ENCODE measurements at places on chromosomes 13 and 19. TPM values are rescaled to one million over a fixed set of nuclear protein-coding genes. Genes with fewer than 3 reads are reported as not detected.
A peak's percentile ranks its signal among the peaks of the same experiment; 100 is the strongest.

DNA sequence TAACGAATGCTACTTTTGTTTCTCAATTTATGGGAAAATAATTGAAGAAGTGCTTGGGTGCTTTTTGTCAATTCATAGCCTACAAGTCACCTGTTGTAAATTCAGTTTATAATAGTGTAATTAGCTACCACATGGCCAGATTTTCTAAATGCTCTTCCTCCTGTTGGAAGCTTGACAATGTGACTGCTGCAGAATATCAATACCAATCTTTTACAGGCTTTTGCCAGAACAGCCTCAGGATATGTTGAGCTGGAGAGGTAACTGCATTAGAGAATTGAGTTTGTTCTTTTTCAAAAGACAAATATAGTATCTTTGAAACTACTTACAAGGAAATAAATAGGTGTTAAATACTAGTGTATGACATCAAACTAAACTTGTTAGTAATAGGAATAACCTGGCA lies 277.8 kb downstream of the POU4F1 start:
- no peak for DNase-seq

CPB2 gene
- not detected for total RNA-seq

ICAM1 gene
- total RNA-seq, result 18.3 TPM

DNA sequence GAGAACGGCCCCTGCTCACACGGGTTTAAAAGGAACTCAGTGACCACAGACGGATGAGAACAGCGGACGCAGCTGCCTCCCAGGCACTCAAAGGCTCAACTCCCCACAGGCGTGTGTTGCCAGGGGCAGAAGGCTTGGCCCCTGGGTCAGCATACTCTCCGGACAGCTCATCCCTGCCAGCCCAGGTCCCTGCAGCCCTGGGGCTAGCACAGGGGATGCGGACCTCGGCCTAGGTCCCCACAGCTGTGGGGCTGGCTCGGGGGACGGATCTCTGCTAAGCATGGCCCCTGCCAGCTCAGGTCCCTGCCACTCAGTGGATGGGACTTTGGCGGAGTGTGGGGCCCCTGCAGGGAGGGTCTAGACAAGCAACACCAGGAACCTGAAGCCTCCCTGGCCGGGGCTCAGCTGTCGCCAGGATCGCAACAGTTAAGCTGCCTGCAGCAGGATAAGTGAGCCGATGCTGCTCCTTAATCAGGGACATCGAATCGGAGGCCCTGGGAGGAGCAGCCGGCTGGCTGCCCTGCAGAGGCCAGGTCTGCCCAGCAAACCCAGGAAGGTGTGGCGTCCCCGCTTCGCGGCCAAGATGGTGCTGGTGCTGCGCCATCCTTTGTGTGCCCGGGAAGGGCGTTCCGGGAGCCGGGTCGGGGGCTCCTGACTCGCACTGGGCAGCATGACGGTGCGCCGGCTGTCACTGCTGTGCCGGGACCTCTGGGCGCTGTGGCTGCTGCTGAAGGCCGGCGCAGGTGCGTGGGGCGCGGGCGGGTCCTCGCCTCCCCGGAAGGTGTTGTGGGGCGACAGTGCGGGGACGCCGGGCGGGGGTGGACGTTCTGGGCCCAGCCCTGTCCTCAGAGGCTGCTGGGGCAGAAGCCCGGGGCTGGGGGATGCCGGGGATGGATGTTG lies 32.5 kb downstream of the MCF2L start:
- no peak for DNase-seq

GRCh38 chr13:36357692-36358091 lies 11.5 kb upstream of the SPART start:
- no peak for DNase-seq

GAPDHS gene
- total RNA-seq, result not detected

GRCh38 chr19:39335168-39335548 lies 685 bp downstream of the GMFG start:
- DNase-seq, result no peak

SEMA6B gene
- total RNA-seq, result 22.5 TPM

KCNC3 gene
- total RNA-seq, result 0.33 TPM

MYO16 gene
- 1.3 TPM for total RNA-seq

GRCh38 chr19:10885201-10886169 lies 14.1 kb downstream of the CARM1 start:
- no peak for DNase-seq

PPP6R1 gene
- 75.5 TPM for total RNA-seq

DNA sequence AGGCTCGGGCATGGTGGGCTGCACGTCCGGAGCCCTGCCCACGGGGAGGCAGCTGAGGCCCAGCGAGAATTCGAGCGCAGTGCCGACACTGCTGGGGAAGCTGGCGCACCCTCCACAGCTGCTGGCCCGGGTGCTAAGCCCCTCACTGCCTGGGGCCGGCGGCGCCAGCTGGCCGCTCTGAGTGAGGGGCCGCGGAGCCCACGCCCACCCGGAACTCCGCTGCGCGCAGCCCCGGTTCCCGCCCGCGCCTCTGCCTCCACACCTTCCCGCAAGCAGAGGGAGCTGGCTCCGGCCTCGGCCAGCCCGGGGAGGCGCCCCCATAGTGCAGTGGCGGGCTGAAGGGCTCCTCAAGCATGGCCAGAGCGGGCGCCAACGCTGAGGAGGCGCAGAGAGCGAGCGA lies 2080.4 kb downstream of the PCDH9 start:
- DNase-seq, result no peak

ZIC2 gene
- not detected for total RNA-seq

- DNase-seq, result peak; percentile 95
Measured at GRCh38 chr19:46784262-46785053, 3.9 kb downstream of the SLC1A5 start.

ANGPTL8 gene
- total RNA-seq, result not detected

DNA sequence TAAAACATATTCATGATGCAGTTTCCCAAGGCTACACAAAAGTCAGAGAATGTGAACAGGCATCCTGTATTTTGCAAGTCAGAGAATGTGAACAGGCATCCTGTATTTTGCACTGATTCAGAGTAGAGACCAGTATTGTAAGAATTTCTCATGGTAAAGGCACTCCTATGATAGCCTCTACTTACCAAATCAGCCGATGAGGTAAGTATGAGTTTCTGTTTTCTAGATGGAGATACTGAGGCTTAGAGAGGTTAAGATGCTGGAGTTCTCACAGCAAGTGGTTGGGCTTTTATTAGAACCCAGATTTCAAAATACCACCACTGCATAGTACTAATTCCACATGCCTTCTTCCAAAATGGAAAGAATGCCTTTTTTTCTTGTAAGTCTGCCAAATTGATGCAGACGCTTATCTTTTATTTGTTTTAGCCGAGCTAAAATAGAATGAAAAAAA lies 12.3 kb downstream of the TPT1 start:
- DNase-seq, result no peak

- DNase-seq, result no peak
Measured at GRCh38 chr13:75480671-75481175, 1.2 kb downstream of the TBC1D4 start.

SLITRK5 gene
- total RNA-seq, result 0.42 TPM

DNA sequence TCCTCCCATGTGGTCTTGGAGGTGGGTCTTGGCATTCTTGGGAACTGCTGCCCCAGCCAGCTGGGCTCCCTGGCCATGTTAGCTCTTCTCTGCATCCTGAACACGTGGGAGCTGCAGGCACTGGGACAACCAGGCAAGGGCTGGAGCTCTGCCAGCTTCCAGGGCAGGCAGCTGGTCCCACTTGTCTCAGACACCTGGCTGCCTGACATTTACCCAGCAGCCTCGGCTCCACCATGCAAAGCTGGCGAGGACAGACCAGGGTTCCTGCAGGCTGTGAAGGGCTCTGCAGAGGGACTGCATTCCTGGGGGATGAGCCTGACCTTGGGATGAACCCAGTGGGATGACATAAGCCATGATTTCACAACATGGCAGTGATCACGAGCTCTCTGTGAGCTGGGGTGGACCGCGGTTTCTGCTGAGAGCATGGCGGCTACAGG lies 99.0 kb upstream of the TSHZ3 start:
- peak; percentile 92 for DNase-seq

- DNase-seq, result no peak
Measured at GRCh38 chr13:76968041-76968440, 19.7 kb downstream of the ACOD1 start.

DNA sequence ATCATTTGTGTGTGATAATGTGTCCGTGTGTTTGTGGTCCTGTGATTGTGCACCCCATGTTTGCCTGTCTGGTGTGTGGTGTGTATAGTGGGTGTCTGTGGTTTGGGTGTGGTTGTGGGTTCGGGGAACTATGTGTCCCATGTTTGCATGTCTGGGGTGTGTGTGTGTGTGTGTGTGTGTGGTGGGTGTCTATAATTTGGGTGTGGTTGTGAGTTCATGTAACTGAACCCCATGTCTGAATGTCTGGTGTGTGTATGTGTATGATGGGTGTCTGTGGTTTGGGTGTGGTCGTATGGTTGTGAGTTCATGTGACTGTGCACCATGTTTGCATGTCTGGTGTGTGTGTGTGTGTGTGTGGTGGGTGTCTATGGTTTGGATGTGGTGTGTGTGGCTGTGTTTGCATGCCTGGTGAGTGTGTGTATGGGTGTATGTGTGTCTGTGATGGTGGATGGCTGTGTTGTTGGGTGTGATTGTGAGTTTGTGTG lies 11.1 kb upstream of the NFIX start:
- no peak for DNase-seq

GRCh38 chr19:34314437-34315313 lies 50.3 kb upstream of the GPI start:
- no peak for DNase-seq

- DNase-seq, result peak; percentile 93
Measured at GRCh38 chr19:16825312-16826052, 3.7 kb upstream of the SIN3B start.

DNA sequence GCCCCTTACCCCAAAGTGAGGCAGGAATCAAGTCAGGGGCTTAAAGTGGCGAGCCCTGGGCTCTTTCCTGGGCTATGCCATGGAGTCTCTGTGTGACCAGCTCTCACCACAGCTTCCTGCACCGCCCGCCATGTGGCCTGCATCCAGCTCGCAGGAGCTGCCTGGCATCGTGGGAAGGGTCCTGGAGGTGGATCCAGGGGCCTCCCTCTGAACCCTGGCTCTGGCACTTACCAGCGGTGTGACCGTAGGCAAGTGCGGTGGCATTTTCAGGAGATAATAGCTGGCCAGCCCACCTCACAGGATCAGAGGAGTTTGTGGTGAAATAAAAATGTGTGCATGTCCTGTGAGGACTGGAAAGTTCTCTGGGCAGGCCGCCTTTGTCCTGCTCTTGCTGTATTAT lies 26.0 kb downstream of the DHRS12 start:
- DNase-seq, result no peak

DNA sequence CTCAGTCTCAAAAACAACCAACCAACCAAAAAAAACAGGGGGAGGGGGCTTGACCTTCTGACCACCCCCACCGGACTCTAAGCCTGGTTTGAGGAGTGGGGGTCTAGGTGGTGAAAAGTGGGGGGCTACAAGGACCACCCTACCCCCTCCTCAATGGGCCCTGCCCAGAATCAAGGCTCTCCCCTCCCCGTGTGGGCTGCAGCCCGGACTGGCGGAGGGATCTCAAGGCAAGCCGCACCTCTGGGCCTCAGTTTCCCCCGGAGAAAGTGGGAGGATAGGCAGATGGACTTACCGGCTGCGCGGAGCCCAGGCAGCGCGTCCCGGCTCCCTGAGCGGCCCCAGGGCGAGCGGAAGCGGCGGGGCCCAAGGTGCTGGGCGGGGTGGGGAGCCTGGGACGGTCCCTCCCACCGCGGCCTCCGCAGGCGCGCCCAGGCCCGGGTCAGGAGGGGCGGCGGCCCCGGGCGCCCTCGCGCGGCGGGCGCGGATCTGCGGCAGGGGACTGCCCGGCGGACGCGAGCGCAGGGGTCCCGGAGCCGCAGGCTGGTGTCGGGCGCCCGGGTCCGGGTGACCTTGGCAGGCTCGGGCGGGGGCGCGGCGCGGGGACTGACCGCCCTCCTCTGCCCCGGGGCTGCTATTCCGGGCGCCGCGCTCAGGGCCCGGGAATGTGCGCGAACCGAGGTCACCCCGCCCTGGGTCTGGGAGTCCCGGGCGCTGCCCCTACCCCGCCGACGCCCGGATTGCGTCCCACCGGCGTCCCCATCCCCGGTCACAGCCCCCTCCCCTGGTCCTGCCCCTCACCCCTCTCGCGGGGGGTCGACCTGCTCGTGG lies at the start of gene ADAMTSL5:
Gene ADAMTSL5 (minus strand): TSS at position 349 of the 828 bp plus-strand sequence. CDS start 2,076 bp downstream, outside the sequence.
- DNase-seq, result no peak

DNA sequence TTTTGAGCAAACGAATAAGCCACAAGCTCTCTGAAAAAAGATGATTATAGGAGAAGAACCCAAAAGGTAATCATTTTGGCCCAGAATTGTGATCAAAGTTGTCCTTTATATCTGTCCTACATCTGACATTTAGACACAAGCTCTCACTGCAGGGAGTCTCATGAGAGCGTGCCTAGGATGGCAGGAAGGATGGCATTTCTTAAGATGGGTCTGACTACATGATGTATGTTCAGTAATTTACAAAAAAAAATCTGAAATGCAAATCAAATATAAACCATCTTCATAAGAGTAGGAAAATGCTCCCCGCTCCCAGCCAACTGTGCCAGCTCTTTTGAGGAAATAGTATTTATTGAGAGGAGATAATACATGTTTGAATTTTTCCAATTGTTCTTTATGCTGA lies 81.0 kb upstream of the MBNL2 start:
- DNase-seq, result no peak

- peak; percentile 98 for DNase-seq
Measured at GRCh38 chr19:20923077-20923871, at the start of gene ZNF85. ZNF85 (plus strand) TSS chr19:20923251; CDS start chr19:20923401, 150 bp downstream.

KCNN1 gene
- not detected for total RNA-seq

NRTN gene
- 30.4 TPM for total RNA-seq

GRCh38 chr13:62320129-62321108 lies 904.8 kb upstream of the PCDH20 start:
- no peak for DNase-seq

DNA sequence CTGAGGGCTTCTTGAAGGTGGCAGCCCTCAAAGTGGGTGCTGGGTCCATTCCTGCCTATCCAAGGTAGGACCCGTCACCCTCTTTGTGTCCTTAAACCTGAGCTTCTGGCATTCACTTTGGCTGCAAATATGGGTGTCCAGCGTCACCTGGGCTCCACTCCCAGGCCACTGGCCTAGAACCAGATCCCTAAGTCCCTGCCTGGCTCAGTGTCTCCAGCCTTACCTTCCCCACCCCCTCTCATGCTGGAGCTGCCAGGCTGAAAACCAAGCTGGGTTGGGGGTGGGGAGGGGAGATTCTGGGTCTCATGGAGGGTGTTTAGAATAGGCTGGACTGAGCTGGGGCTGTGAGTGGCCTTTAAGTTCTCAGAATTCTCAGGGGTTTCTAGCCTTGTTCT lies 12.4 kb downstream of the PDE4A start:
- DNase-seq, result no peak
